Stimulated activated naive CD8-positive, alpha-beta T cell treated with anti-CD3 and anti-CD28 coated beads, Interleukin-15, amount 100 ng/mL, for 72 hours (primary cell): ENCODE measurements at places on chromosomes 11 and 22.

GRCh38 chr11:103948187-103948763 is 88.2 kb upstream of the DDI1 start:
- DNase-seq, result no peak

- DNase-seq, result no peak
Measured at GRCh38 chr11:90840071-90840470, 617.2 kb upstream of the CHORDC1 start.

GRCh38 chr11:3123761-3124733 is 41.1 kb downstream of the OSBPL5 start:
- DNase-seq, result no peak

DNA sequence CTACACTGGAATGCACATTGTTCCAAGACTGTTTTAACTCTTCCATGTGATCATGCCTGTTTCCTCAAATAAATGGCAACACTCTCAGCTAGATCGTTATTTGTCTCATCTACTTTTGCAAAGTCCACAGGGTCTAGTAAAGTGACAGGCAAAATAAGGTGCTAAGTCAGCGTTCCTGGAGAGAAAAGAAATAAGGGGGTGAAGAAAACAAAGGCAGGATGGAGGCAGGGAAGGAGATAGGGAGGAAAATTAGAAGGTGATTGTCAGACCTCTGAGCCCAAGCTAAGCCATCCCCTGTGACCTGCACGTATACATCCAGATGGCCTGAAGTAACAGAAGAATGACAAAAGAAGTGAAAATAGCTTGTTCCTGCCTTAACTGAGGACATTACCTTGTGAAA is 132.1 kb downstream of the RAB38 start:
- DNase-seq, result no peak

DNA sequence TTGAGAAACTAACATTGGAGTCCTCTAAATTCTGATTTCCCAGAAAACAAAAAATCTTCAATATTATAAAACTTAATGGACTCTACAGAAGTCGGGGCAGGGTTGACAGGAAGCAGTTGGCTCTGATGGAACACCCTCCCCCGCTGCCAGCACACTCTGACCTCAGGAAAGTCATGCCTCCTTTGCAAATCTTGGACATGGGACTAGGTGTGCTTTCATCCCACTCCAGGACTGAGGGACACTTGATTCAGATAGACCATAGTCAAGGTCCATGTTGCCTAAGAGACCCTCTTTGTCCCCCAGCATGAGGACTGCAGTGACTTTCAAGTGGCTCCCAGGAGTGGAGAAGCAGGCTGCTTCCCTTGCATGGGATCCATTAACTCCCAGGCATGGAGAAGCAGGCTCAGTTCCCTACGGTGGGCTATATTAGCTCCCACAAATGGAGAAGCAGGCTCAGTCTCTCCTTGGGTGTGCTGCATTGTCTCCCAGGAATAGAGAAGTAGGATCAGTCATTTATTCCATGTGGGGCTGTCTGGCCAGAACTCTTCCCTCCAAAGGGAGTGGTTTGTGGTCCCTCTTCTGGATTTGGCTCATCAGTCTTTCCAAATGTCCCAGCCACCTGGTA is 38.3 kb downstream of the C22orf31 start:
- no peak for DNase-seq

- DNase-seq, result no peak
Measured at GRCh38 chr11:78841456-78842060, 266.9 kb upstream of the NARS2 start.

- DNase-seq, result no peak
Measured at GRCh38 chr22:33382436-33382835, 324.3 kb upstream of the SYN3 start.

GRCh38 chr11:31620434-31620833 is 110.9 kb downstream of the ELP4 start:
- no peak for DNase-seq

- no peak for DNase-seq
Measured at GRCh38 chr11:8841899-8842298, 69.1 kb upstream of the AKIP1 start.
